ENCODE measurements at places on chromosomes 7 and 10. TPM values are rescaled to one million over a fixed set of nuclear protein-coding genes. Genes with fewer than 3 reads are reported as not detected.

DNA sequence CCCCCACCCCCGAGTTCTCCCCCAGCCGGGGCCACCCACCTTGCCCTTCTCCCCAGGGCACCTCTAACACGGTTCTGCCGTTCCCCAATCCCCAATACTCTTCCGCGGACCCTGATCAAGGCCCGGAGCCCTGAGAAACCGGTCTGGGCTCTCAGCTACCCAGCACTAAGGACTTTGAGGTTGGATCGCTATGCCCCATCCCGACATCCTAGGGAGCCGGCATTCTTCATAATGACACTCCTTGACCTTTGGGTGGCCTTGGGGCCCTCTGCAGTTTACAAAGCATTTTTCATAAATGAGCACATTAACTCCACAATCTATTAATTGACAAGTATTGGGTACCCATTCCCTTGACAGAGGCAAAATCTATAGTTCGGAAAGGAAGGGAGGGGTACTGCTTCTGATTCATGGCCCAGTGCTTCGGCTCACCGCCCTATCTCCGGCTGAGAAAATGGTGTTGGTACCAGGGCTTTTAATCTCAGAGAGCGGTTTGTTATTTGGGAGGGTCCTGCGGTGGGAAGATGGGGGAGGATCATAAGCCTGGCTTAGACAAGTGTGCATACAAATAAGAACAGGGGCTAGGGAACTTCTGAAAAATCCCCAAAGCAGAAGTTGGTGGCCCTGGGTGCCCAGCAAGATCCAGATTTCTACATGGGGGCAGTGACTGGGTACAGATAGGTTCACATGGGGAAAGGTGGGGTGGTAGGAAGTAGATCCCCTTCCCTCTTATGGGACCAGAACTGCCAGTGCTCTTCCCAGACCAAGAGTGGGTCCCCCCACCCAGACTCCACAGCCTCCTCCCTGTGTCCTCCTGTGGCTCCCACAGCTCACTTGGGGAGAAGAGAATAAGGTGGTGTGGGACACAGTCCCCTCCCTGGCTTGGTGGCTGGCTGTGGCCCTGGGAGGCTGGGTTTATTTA lies 3.2 kb downstream of the IMPDH1 start:
- DNase-seq, result no peak

GRCh38 chr7:86931439-86931838 lies 128.0 kb downstream of the ELAPOR2 start:
- DNase-seq, result no peak

GRCh38 chr10:97673736-97674525 lies 13.1 kb downstream of the AVPI1 start:
- no peak for DNase-seq

DNA sequence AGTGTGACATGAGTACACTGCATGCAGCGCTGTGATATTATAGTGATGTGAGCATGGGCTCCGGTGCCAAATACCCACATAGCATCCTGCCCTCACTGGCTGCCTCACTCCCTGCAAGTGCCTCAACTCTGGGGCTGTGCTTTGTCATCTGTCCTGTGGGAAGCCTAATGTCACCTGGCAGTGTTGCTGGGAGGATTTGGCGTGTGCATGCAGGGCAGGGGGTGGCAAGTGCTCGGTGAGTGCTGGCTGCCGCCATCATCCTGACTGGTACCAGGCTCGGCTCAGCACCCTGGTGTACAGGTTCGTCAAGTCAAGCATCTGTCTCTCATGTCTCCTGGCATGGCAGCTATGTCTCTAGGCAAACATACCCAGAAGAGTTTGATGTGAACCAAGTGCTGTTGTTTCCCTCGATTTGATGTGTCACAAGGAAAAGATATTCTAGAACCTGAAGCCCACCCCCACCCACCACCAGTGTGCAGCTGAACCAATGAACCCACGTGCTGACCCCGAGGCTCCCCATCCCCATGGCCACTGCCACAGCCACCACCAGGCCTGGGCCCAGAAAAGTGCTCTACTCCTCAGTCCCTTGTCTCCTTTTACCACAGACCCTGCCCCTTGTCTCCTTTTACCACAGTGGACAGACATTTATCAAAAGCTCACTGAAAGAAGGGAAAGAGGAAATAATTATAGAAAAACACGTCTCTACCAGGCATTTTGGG lies 135.8 kb downstream of the MAPK8 start:
- no peak for DNase-seq

GRCh38 chr10:75208181-75208580 lies 2.4 kb upstream of the VDAC2 start:
- DNase-seq, result no peak

DNA sequence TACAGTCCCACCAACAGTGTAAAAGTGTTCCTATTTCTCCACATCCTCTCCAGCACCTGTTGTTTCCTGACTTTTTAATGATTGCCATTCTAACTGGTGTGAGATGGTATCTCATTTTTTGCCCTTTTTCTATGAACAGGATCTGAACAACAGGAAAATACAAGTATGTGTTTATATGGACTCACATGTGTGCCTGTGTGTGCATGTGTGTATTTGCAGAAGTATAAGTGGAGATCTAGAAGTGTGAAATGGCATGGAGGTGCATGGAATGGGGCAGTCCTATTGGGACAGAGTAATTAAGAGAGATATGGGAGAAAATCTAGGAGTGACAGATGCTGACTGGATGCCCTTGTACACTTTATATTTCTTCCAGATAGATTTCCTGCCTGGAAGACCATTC lies 111.6 kb upstream of the PCGF5 start:
- DNase-seq, result no peak

DNA sequence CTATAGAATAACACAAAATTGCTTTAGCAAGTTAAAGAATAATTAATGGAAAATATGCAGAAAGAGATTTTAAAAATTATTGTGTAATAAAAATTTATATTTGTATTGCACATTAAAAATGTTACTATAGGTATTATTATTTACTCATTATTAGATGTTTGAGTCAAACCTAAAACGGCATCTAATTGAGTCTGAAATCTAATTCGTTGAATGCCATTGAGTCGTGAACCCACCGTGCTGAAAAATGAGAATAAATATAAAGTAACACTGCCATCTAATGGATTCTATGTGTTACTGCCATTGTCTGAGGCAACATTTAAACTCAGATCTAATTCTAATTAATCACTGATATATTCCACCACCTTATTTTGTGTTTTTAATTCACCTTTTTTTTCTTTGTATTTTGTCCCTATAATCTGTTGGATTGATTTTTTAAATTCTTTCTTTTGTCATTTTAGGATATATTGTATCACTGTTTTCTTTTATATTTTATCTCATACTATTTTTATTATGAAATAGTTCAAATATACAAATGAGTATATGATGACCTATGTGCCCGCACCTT lies 62.2 kb downstream of the SAMD9 start:
- no peak for DNase-seq

The TRPV6 gene
- 7.9 TPM for total RNA-seq

- no peak for DNase-seq
Measured at GRCh38 chr10:122674781-122675180, 24.9 kb downstream of the C10orf120 start.

The FAM25C gene
- not detected for total RNA-seq

DNA sequence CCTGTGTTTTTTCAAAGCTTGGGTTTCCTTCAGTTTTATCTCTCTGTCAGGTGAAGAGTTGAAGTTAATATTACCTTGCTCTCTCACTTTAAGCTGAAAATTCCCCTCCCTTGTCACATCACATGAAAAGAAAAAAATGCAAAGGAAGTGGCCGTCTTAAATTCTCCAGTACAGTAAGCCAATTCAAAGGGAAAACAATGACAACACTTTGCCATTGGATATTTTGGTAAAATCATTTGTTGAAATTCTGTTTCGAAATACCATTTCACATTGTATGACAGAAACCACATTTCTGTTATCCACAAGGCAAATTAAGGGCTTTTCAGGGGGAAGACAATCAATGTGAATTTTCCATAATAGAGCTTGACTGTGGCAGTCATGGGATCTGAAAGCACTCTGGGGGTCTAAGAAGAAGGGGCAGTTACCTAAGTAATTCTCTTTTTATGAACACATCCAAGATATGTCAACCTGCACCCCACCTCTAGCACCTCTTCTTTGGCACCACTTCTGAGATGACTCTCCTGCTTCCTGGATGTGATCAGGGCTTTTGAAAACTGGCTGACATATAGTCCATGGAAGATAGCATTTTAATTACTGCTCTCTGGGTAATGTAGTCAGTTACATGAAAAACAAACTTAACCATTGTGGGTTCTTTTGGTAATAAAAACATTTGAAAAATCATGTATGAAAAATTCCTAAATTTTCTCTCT lies 63.8 kb downstream of the ENTPD1 start:
- no peak for DNase-seq

- no peak for DNase-seq
Measured at GRCh38 chr10:46543466-46544377, 12.7 kb downstream of the GPRIN2 start.

The ZNF488 gene
- not detected for total RNA-seq

The SMKR1 gene
- total RNA-seq, result not detected

DNA sequence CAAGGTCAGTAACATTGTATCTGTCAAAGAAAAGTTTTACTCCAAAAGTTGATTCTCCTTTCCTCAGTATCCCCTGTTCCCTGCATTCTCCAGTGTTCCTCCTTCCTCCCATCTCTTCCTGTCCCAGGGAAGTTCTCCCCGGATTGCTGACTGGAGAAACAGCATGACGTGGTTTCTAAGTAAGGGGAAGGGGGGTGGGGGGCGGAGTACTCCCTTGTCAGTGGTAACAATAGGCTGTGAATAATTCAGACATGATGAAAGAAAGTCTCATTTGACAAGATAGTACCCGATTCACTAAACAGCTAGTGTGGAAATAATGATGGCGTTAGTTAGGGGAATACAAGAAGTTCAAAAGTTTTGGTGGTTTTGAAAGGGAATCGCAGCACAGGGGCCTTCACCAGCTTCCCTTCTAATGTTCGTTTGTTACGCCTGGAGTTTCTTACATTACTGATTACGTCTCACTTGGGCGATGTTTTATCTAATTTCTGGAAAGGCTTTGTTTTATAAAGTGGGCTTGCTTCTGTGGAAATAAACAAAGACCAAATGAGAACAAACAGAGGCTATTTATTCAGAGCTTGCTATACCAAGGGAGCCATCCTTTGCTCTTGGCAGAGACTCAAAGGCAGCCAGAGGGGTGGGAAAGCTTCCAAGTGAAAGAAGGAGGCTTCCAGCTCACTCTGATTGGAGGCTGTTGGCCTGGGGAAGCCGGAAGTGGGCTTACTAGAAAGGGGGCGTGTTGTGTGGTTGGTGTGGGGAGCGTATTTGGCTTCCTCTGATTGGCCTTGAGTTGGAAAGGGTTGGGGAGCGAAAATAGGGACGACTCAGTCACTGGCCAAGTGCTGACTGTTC lies 453.7 kb downstream of the SDK1 start:
- DNase-seq, result no peak

The ITIH5 gene
- 20.4 TPM for total RNA-seq

The LRRC18 gene
- not detected for total RNA-seq

The NXPH1 gene
- total RNA-seq, result 0.25 TPM

DNA sequence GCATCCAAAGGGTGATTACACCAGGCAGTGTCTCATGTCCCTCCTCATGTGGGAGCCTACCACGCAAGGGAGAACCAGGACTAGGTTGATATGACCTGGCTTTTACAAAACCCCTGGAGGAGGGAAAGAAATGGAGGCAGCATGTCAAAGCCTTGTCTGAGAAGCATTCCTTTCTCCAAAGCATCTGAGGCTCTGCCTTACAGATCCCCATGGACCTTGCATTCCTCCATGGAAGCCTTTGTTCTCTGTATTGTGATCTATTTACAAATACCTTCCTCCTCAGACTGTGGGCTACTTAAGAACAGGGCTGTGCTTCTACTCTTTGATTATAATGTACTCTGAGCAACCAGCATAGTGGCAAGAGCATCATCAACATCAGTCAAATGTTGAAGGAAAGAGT lies 197.0 kb downstream of the PLXNA4 start:
- DNase-seq, result no peak

The FOXP2 gene
- 29.7 TPM for total RNA-seq

The GRM3 gene
- not detected for total RNA-seq

DNA sequence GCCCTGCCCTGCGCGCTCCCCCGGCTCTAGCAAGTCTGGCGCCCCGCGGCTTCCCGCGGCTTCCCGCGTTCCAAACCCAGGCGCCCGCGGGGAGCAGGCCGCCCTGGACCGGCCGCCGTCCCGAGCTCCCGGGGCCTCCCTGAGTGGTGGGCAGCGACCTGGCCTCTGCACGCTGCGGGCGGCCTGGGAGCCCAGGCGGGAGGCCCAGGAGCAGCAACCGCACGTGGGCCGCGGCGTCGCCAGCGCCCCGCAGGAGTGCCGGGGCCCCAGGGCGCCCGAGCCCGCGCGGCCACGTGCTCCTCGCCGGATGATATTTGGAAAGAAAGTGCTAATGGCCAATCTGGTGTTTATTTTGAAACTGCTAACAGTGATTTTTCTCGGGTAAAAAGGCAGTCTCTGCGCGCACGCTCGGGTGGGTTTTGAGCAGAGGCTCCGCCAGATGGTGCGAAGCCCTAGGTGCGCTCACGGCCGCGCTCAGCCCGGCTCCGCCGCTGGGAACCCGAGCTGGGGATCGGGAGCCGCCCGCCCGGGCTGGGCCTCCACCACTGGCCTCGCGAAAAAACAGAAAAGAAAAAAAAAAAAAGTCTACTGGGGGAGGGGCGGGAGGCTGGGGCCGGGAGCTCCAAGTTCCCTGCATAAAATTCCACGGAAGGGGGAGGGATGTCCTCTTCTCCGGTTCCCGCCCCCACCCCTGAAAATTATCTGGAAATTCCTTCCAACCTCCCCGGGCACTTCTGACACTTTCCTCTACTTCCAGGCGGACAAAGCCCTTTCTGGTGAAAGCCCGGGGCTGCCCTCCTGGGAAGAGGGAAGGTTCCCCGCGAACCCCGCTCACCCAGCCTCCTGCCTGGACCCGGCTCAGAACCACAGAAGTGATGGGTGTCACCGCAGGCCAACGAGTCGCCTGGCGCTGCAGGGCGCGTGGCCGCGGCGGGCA lies 4.3 kb downstream of the EBF3 start:
- DNase-seq, result no peak

- no peak for DNase-seq
Measured at GRCh38 chr10:28783087-28783486, 105.8 kb downstream of the BAMBI start.

GRCh38 chr7:73449422-73449821 lies 15.8 kb downstream of the FZD9 start:
- no peak for DNase-seq
